Adrenal gland (tissue), 19 donors: ENCODE measurements at places on chromosomes 1 and 21.

- DNase-seq, result no peak
These were observed 19.7 kb downstream of the GNAI3 start for GRCh38 chr1:109567877-109568672.

GRCh38 chr1:112737573-112737972 lies 22.4 kb upstream of the PPM1J start:
- no peak for DNase-seq

DNA sequence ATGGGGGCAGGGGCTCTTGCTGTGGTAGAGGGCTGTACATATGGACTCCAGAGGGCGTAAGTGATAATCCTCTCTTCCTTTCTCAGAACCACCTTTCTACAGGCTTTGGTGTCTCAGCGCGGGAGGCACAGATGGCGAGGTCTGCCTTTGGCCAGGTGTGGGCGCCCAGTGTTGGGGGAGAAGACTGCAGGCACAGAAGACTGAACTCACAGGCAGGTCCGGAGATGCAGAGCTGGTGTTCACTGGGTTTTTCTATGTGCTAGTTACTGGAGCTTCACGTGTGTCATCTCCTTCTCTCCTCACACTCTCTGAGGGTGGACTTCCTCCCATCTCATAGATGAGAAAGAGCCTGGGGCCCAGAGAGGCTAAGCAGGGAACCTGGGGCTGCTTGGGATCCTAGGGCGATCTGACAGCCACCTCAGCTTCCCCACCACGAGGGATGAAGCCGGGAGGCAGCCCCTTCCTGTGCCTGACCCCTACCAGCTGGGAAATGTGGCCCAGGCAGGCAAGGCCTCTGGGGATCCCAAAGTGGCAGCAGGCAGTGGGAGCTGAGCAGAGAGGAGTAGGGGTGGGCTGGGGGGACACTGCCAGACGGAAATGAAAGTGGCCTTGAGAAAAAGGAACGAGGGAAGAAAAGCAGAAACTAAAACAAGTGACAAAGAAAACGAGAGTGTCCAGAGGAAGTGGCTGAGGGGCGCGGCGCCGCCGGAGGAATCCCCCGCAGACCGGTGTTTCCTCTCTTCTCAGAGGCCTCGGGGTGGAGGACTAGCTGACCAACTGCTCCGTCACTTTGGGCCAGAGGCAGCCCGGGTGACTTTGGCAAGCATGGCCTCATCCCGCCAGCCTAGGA lies 191.6 kb downstream of the HIVEP3 start:
- peak; percentile 70 for DNase-seq

DNA sequence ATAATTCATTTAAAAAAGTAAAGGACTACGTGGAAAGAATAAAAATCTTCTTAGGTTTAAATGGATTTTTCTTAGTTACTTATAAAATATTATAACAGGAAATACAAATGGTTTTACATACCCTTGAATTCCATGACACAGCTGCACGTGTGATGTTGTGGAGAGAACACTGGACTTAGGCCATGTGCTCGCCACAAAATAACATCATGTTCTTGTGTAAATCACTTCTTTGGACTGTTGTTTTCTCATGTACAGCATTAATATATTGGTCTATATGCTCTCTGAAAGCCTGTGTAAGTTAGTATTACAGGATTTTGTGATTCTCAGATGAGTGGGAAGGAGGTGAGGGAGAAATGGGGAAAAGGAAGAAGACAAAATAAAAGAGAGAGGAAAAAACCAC lies 228.2 kb downstream of the DNM3 start:
- no peak for DNase-seq

DNA sequence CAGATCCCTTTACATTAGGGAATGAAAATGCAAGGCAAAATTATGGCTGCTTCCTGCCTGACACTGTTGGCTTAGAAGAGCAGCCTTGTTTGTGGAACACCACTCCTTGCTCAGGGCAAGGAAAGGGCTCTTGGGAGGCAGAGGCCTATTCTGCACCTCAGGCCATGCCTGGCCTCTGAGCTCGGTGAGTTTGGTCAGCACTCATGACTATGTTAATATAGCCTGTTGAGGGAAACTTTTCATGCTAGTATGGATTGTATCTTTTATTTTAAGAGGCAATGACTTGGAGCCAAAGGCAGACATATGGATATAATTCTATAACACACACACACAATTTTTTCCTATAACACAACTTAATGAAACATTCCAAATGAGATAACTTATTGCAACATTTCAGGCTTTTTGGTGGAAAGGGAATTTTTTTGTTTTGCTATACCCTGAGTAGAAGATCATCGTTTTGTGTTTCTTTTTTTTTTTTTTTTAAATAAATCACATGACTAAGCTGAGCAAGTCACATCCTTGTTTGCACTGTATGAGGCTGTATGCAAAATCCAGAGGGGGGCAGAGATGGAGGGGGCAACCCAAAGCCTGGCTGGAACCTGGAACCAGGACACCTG lies 5.6 kb upstream of the YRDC start:
- DNase-seq, result no peak

DNA sequence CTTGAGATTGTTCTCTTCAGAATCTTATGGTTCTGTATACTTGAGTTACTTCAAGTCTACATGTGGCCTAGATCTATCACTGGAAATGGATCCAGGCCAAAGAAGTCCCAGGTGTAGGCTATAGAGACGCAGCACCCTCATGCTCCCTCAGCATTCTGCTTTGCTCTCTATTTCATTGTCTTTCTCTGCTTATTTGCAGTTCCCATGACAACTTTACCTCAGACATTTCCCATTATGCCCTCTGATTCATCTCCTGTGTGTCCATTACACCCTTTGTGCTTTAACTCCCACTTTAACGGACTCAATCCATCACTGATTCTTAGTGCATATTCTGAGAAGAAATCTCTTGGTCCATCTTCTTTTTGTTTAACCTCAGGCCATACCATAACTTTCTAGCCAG lies 236.9 kb upstream of the NRIP1 start:
- no peak for DNase-seq

- peak; percentile 20 for DNase-seq
These were observed 75.8 kb downstream of the CTH start for GRCh38 chr1:70486676-70487458.

GRCh38 chr1:195530961-195531360 lies 1077.3 kb downstream of the KCNT2 start:
- DNase-seq, result no peak

GRCh38 chr1:40153073-40153770 lies 8.0 kb upstream of the RLF start:
- no peak for DNase-seq

DNA sequence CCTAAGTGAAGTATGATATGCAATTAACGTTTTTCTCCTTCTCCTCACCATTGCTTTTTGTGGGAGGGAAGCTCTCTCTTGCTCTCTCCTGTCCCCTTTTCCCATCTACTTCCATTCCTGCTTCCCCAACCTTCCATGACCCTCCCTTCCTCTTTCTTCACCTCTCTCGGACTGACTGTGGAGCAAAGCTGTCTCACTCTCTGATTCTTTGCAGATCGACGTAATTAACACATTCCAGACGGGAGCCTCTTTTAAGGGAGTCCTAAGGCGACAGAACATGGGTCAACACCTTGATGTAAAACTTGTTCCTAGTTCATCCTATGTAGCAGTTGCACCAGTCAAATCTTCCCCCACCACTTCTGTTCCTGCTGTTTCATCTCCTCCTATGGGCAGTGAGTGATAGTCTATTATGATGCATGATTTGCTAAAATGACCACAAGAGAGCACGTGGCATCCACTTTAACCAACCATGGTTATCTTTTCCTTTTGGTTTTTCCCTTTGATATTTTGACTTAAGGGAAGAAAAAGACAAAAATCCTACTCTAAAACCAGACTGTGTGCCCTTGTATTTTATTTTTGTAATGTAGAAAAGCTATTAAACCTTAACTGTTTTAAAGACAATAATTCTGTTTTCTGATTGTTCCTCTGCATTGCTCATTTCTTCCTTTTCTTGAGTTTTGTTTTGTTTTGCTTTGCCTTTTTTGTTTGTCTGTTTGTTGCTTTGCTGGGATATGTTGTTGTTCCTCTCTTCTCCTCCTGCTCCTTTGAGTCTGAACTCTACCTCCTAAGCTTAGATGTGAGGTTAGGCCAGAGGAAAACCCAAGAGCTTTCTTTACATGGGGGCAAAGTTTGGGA lies 31.7 kb upstream of the LAX1 start:
- no peak for DNase-seq

- no peak for DNase-seq
These were observed 8.3 kb downstream of the TENT5C start for GRCh38 chr1:117613969-117614729.

DNA sequence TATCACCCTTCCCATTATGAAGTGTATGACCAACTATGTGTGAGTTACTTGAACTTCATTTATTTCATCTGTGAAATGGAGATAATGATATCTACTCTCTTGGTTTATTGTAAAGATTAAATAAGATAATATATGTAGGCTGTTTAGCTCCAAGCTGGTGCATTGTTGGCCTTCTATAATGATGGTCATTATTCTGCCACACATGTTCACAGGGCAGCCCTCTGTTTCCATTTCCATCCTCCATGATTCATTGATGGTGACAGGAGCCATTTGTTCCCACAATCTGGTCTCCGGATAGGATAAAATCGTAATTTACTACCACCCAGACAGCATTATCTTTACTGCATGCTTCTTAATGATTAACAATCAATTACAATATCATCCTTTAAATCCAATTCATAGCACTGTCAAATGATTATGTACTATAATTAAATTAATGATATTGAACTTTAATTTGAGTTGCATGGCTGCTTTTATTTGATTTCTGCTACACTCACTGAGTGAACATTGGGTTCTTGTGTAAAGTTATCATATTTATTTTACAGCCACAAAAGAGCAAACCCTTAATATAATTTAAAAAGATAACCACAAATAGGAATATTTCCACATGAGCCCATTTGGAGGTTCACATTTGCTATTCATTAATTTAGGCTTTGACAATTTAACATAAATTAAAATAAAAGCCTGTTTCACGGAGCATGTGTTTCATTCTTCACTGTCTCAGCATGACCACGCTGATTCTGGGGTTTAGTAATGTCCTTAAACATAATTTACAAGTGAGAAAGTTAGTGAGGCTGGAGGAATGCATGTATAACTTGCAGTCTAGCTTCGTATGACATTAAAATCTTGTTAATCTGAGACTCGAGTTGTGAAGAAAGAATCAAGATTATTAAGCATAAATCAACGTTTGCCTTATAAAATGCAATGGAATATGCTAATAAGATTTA lies 596.4 kb upstream of the ZRANB2 start:
- no peak for DNase-seq

GRCh38 chr1:224133741-224134299 lies 19.9 kb downstream of the FBXO28 start:
- DNase-seq, result no peak

DNA sequence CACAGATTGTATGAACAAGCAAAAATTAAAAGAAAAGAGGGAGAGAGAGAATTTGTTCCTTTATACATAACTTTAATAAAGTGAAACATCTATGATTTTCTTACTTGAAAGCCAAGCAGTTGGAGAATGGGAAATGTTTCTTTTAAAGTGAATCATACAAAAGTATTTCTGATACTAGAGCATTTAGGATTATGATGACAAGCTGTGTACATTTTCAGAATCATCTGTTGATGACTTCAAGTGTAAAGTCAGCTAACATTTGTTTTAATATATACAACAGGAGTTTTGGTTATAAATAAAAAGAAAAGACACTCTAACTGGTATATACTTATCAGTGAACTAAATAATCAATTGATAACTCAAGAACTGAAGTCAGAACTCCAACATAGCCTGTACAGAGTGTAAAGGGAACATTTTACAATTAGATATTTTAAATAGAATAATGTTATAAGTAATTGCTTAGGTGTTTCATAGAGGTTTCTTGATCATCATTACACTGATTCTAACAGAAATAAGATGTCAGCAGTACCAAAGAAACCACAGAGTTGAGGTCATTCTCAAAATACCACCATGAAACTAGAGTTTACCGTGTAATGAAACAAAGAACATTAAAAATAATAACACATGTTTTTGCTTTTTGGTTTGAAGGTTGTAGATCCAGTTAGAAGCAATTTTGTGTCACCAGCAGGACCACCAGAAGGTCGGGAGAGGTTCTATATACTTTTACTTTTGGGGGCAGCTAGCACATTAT lies 103.4 kb downstream of the COL24A1 start:
- DNase-seq, result no peak

- no peak for DNase-seq
These were observed 47.1 kb downstream of the CACHD1 start for GRCh38 chr1:64516803-64517568.

DNA sequence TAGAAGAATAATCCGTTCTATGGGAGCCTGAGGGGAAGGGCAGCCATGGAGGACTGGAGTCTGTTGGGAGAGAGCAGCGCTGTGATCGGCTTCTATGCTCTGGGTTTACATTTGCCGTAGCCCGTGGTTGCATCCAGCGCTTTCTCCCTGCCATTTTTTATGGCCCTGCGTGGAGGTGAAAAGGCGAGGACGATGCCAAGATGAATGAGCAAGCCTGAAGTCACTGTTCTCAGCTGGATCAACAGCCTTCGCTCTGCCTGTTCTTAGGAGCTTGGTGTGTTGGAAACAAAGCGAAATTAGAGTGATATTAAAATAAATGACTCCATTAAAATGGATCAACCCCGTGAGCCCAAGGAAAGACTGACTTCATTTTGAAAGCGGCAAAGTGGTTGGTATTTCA lies 120.2 kb downstream of the KCNJ6 start:
- no peak for DNase-seq

- no peak for DNase-seq
These were observed 223.2 kb downstream of the FOXD2 start for GRCh38 chr1:47661040-47661439.

GRCh38 chr1:151570819-151571218 lies 30.7 kb downstream of the TUFT1 start:
- DNase-seq, result no peak

DNA sequence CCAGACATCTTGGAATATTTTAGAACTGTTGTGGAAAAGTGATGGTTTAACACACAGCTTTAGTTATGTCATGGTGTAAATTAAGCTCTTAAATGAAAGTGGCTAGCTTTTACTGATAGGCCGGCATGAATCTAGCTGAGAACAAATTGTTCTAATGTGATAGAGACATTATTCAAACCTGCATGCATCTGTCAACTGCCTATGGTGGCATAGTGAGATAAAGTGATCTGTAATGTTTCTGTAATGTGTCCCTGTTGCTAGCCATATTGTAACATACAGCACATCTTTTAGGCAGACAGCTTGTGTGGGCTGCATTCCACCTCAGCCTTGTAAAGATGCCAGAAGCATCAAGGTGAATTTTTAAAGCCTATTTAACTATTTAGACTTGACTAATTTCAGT lies 16.0 kb downstream of the LRIG2 start:
- no peak for DNase-seq

- no peak for DNase-seq
These were observed 1.2 kb downstream of the SZRD1 start for GRCh38 chr1:16367968-16368890.

DNA sequence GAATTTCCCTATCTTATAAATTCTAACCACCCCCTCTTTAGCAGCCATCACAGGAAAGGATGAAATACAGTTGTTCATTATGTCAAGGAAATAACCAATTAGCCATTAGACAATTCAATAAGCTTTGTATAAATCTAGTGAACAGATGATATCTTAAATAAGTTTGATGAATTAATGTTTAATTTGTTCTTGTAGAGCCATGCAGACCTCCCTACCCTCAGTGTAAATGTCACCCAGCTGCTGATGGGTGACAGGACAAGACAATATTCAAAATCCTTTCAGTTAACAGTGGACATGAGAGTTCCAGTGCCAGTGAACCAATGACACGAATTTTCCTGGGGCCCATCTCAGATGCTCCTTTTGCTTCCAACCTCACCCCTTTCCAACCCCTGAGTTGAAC lies 395.9 kb downstream of the KCTD3 start:
- no peak for DNase-seq
